ENCODE measurements at places on chromosomes 1 and 21.

DNA sequence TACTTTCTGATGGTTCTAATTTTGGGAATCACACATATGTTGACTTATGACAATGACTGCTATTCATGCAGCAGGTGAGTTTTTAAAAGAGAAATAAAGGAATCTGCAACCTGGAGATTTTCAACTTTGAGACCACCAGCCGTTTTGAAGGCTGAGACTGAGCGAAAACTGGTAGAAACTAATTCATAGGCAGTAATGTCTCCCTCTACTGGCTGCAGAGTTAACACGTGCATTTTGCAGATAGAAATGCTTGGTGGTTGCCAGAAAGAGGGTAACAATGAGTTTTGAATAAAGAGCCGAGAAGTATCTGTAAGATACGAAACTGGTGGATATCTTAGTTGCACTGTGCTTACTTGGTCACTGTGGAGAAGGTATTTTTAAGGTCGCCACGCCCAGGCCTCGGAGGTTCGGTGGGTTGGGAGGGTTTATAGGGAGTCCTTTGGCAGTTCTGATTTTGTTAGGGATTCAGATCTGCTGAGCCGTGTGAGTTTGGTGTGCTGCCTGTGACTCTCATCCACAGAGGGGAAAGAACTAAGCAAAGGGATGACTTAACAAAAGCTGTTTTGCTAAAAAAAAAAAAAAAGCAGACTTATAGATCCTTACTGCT, 83.0 kb downstream of the RYR2 start:
- no peaks in the 10 kb centered on the region for H3K36me3 ChIP-seq
- DNase-seq, result peak; percentile 32
- no peak overlapping the region for H3K4me3 ChIP-seq
- no peak overlapping the region for H3K27ac ChIP-seq
- H3K4me1 ChIP-seq, result no peaks in the 10 kb centered on the region
- H3K27me3 ChIP-seq, result no peaks in the 10 kb centered on the region

DNA sequence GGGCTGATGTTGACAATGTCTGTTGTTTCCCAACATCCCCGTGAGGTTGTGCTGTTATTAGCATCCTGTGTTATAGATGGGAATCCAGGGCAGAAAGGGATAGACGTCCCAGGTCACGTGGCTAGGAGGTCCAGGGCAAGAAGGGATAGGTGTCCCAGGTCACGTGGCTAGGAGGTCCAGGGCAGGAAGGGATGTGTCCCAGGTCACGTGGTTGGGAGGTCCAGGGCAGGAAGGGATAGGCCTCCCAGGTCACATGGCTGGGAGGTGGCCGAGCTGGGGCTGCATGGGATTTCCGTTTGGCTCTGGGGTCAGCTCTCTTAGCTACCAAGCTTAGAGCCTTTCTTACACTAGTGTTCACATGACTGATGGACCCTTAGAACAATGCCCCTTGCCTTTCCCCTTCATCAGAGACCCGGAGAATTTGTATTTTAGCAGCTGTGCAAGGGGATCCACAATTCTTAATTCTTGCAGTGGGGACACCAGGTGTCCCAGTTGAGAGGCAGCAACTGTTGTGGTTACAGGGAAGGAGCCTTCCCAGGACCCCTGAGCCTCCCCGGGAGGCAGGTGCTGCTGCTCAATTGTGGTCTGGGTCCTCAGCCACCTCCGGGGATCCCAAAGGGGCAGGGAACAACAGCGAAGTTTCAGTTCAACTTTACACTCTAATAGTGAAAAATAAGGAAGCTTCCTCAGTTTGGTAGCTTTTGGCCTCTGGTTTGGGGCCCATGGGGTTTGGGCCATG, 69.2 kb downstream of the UMODL1 start:
- H3K4me1 ChIP-seq, result no peaks in the 10 kb centered on the region
- H3K4me3 ChIP-seq, result no peak overlapping the region
- no peak for DNase-seq

DNA sequence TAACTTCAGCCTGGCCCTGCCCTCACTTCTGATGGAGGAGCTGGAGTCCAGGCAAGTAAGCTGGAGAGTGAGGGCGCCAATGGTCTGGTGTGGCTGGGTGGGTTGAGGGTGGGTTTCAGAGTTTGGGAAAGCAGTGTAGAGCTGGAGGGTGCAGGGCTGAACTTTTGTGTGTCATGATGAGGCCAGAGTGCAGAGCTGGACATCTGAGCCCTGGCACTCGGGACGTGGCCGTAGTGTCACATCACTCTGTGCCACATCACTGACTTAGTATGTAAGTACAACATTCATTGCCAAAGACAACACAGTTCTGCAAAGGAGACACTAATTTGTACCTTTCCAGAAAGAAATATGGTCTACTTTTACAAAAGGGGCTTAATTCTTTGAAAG, 15.8 kb downstream of the SPATA46 start:
- H3K4me3 ChIP-seq, result no peak overlapping the region
- H3K27ac ChIP-seq, result no peak overlapping the region
- DNase-seq, result no peak
- no peaks in the 10 kb centered on the region for H3K27me3 ChIP-seq

- no peaks in the 10 kb centered on the region for H3K36me3 ChIP-seq
- H3K27ac ChIP-seq, result no peak overlapping the region
- no peaks in the 10 kb centered on the region for H3K4me1 ChIP-seq
- no peak overlapping the region for H3K4me3 ChIP-seq
- DNase-seq, result no peak
Measured at GRCh38 chr1:108511764-108512163, 48.1 kb upstream of the EEIG2 start.

DNA sequence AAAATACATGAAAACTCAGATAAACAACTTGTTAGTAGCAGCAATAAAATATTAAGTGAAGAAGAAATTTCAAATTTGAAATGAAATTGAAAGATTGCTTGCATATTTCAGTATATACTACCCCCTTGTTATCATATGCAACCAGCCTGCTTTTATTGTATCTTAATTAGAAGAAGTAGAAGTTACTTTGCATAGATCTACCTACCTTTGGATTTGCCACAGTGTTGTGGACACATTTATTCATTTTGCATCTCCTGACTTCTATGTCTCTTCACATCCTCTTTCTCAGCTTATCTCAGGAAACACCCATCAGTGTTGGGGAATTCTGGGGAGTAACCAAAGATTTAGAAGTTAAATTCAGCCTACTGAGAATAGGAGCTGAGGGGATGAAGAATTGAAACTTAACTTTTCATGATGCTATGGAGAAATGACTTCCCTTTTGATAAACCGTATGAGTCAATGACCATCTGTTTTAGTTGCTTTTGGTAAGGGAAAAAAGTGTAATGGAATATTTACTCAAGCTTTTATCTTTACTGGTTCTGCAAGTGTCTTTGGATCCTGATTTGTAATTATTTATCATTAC, 96.9 kb downstream of the RGL1 start:
- H3K4me3 ChIP-seq, result no peak overlapping the region
- no peaks in the 10 kb centered on the region for H3K27me3 ChIP-seq
- H3K36me3 ChIP-seq, result peaks cover 12% of the 10 kb centered on the region
- H3K27ac ChIP-seq, result no peak overlapping the region

DNA sequence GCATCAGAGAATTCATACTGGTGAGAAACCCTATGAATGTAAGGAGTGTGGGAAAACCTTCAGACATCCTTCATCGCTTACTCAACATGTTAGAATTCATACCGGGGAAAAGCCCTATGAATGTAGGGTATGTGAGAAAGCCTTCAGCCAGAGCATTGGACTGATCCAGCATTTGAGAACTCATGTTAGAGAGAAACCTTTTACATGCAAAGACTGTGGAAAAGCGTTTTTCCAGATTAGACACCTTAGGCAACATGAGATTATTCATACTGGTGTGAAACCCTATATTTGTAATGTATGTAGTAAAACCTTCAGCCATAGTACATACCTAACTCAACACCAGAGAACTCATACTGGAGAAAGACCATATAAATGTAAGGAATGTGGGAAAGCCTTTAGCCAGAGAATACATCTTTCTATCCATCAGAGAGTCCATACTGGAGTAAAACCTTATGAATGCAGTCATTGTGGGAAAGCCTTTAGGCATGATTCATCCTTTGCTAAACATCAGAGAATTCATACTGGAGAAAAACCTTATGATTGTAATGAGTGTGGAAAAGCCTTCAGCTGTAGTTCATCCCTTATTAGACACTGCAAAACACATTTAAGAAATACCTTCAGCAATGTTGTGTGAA, 12.8 kb downstream of the ZFP69B start:
- no peaks in the 10 kb centered on the region for H3K4me1 ChIP-seq
- no peak for DNase-seq
- peaks cover 76% of the 10 kb centered on the region for H3K36me3 ChIP-seq
- no peak overlapping the region for H3K27ac ChIP-seq

GRCh38 chr1:213750231-213751063, 237.3 kb upstream of the PROX1 start:
- H3K36me3 ChIP-seq, result no peaks in the 10 kb centered on the region
- no peak overlapping the region for H3K27ac ChIP-seq
- H3K4me3 ChIP-seq, result no peak overlapping the region
- no peaks in the 10 kb centered on the region for H3K27me3 ChIP-seq
- DNase-seq, result no peak

GRCh38 chr1:78649628-78650027, at the start of gene IFI44:
TSS of gene IFI44 (plus strand) at chr1:78649831. CDS start at chr1:78650196, 365 bp downstream.
- no peak for DNase-seq
- H3K36me3 ChIP-seq, result no peaks in the 10 kb centered on the region
- H3K4me1 ChIP-seq, result no peaks in the 10 kb centered on the region
- H3K27me3 ChIP-seq, result peaks cover 10% of the 10 kb centered on the region
- no peak within 1 kb of the TSS for H3K4me3 ChIP-seq

All from neural progenitor cell (in vitro differentiated cells).